ENCODE measurements at places on chromosomes 3 and 15.

DNA sequence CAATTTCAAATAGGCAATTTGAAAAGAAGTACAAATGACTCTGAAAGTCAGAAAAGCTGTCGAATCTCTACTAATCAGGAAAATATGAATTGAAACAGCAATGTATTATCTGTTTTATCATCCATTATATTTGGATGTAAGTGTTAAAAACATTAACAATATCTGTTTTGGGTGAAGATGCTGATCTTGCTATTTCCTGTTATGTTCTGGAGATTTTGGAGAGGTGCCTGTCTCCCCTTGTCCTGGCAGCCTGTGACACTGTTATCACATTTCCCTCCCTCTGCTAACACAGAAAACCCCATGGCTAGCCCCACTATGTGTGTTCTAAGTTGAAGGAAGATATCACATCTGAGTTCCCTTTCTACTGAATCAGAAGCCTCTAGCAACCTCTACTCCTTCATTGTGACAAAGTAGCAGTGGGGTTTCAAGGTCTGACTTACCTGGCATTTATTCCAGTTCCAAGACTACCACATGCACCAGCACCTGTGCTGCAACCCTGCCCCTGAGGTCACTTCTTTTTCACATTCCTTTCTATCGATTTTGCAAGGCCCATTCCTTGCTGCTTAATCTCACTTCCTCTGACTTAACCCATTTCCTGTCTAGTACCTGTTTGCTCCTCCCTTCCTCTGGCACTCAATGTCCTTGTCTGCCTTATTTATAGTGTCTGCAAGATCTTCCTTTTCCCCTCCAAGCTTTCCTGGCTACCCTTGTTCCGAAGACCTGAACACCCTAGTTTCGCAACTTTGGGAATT is 95.5 kb upstream of the COL8A1 start:
- no peak for DNase-seq

GRCh38 chr3:139326131-139326530 is 17.7 kb upstream of the MRPS22 start:
- no peak for DNase-seq

GRCh38 chr15:32003558-32003957 is 26.8 kb upstream of the CHRNA7 start:
- no peak for DNase-seq

DNA sequence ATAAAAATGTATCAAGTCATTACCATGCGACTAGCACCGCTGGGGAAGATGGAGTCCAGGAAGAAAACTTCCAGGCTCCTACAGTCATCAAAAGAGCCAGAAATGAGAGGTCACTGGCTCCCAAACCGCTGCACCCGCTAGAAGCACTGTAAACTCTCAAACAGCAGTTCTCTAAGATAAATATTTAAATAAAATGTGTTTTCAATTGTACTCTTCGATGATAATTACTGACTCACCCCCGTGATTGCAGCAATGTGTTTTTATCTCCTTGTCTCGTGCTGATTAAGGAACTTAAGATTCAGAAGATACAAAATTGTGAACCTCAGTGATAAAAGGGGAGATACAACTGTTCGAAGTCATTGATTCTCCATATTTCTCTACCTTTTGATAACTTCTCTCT is 45.8 kb upstream of the FOXP1 start:
- DNase-seq, result peak; percentile 77

DNA sequence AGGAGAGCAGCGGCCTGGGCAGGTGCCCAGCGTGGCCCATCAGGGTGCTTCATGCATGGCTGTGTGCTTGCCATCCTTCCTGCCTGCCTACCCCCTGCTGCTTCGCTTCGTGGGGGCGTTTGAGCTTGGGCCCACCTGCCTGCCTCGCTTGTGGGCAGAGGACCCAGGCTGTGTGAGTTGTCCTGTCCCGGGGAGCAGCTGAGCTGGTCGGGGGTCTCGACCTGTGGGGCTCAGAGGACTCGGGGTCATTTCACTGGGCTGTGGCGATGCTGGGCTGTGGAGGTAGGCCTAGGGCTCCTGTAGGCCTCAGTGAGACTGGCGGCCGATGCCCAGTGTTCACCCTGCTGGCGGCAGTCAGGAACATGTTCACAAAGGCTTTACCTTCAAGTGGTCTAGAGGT is 12.1 kb upstream of the STAB1 start:
- DNase-seq, result no peak

GRCh38 chr3:12294885-12295580 is 6.2 kb downstream of the PPARG start:
- peak; percentile 81 for DNase-seq

DNA sequence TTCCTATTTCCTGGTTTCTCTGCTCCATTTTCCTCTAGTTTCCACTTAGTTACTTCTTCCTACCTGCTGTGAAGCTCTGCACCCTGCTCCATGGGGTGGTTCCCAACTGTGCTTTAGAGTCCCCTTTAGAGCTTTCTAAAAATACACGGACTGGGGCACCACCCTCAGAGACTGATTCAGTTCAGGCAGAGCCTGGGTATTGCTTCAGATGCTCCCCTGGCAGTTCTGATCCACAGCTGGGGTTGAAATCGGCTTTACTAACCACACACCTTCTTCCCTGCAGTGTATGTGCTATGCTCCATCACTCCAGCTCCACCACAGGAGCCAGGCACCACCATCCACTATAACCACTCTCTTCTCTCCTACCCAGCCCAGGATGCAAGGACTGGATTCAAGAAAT is 12.6 kb downstream of the ANP32A start:
- DNase-seq, result no peak

DNA sequence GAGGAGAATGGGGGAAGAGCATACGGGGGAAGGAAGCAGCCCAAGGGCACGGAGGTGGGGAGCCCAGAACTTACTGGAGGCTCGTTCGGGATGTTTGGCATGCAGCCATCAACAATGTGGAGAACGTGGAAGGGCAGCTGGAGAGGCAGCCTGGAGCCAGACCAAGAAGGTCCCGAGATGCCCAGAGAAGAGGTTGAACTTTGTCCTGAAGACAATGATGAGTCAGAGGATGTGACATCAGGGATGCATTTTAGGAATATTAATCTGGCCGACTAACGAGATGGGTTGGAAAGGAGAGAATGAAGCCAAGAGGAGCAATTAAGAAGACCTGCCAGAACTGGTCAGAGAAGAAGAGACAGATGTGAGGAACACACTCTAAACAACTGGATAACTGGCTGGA is 98.2 kb downstream of the SRGAP3 start:
- peak; percentile 57 for DNase-seq
